ENCODE measurements at places on chromosomes 6 and 20.

DNA sequence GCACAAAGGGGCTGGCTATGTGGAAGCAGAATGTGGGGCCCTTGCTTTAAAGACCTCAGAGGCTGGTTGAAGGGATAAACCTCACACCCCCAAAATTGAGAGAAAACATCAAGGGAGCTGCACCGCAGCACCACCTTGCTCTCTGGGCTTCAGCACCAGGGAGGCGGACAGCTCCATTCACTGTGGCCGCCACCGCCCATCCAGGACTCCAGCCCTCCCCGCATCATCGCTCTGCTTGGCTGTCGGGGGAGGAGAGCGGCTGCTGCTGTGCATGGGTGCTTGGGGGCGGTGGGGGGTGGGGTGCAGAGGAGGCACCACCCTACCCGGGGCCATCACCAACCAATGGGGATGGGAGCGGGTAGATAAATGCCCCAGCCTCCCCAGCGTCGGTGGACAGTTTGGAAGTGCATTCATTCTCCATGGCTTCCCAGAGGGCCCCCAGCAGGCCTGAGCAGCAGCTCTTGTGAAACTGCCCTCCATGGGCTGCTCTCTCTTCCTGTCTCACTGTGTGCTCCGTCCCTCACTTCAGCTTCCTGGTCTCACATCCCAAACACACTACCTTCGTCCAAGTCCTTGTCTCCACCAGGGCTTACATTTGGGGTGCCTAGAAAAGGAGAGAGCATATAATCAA lies 75.7 kb upstream of the BHLHE23 start:
- DNase-seq: peak; percentile 18

GRCh38 chr6:131377112-131377705 lies 195.8 kb upstream of the ARG1 start:
- no peak for DNase-seq

- no peak for DNase-seq
Measured at GRCh38 chr6:92433911-92434310, 985.4 kb downstream of the EPHA7 start.

DNA sequence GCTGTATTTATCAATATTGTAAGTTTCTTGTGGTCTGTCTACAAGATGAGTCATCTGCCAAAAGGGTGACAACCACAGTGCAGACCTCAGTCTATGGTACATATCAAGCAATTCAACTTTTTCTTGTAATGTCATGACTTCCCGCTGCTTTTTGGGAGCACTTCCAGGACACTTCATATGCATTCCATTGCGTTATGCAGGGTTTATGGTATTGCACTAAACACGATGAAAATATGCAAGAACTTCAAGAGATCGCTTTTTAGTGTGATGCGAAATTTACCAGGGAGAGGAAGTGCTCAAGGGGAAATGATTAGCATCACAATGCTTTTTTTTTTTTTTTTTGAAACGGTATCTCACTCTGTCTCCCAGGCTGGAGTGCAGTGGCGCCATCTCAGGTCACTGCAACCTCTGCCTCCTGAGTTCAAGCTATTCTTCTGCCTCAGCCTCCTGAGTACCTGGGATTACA lies 166.5 kb downstream of the TFAP2A start:
- no peak for DNase-seq

DNA sequence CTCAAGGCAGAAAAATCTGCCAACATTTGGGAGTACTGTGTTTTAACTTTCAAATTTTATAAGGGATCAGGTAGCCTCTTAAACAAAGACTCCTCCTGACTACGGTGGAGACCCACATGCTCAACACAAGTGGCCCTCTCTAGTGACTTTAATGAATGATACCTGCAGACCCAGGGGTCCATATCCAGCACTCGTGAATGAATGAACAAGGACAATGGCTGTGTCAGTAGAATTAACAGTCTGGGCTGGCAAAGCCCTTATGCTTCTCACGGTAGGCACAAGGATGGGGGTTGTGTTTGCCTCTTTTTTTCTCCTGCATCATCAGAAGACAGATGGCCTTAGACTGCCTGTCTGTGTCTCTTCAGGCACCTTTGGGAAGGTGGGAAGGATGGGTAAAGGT lies 112.6 kb upstream of the TRAF3IP2 start:
- no peak for DNase-seq

- no peak for DNase-seq
Measured at GRCh38 chr6:126550323-126550722, 210.4 kb downstream of the CENPW start.

DNA sequence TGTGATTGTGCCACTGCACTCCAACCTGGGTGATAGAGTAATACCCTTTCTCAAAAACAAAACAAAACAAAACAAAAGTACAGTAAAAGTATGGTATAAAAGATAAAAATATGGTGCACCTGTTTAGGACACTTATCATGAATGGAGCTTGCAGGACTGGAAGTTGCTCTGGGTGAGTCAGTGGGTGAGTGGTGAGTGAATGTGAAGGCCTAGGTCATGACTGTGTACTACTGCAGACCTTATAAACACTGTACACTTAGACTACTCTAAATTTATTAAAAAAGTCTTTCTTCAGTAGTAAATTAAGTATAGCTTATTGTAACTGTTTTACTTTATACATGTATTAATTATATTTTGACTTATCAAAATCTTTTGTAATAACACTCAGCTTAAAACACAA lies 46.0 kb downstream of the ZFP64 start:
- no peak for DNase-seq

- no peak for DNase-seq
Measured at GRCh38 chr20:5748246-5748645, 2.0 kb upstream of the SHLD1 start.

DNA sequence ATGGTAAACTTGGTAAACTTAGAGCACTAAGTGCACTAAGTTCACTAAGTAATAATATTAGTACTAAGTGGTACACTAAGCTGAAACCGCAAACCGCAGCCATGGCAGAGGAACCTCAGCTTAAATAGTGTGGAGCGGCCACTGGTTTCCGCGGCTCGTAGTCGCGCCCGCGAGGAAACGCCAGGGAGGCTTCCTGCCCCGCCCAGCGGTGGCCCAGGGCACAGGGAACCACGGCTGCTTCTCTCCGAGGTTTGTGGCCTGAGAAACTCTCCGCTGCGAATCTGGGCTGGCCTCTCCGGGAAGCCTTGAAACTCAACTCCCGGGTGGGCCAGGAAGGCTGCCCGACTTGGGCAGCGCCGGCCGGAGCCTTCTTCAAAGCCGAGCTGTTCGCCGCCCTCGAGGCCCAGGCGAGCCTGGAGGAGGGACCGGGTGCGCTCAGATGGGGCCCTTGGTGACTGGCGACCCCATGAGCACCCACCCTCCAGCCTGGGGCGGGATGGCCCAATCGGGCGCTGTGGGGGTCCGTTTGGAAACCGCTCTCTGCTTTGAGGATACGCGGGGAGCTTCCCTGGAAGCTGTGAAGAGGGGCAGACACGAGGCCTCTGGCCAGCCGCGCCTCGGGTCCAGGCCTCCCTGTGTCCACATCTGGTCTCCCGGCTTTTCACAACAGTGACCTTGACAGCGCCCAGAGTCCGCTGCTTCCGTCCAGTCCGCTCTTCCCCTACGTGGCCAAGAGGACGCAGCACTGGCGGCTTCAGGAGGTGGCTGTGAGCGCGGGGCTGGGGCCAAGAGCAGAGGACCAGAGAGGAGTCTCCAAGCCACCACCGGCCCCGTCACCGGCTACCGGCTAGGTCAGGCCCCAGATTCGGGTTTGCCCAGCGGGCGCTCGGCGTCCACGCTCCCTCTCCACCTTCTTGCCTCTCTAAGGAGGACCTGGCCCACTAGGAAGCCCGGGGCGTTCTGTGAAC lies 25.4 kb upstream of the HLA-E start:
- peak; percentile 64 for DNase-seq

- DNase-seq: no peak
Measured at GRCh38 chr6:156587071-156587470, 190.1 kb upstream of the ARID1B start.

- DNase-seq: no peak
Measured at GRCh38 chr6:150711584-150712504, 112.2 kb downstream of the PLEKHG1 start.

DNA sequence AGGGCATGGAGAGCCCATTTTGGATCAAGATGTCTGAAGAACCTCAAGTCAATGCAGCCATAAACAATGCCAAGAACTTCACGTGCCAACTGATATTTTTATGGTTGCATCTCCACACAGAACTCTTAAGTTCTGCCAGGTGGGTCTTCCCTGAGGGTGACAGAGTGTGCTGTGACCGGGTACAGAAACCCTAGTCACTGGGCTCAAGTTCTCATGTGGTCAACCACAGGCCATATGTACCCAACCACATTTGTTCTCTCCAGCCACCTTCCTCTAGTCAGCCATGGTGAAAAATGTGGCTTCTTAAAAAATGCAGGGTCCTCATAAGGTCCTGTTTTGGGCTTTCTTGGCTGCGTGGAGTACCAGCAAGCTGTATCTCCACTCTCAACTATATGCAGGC lies 48.9 kb downstream of the CLIC5 start:
- no peak for DNase-seq

- DNase-seq: no peak
Measured at GRCh38 chr6:1581120-1581991, 28.4 kb upstream of the FOXC1 start.

DNA sequence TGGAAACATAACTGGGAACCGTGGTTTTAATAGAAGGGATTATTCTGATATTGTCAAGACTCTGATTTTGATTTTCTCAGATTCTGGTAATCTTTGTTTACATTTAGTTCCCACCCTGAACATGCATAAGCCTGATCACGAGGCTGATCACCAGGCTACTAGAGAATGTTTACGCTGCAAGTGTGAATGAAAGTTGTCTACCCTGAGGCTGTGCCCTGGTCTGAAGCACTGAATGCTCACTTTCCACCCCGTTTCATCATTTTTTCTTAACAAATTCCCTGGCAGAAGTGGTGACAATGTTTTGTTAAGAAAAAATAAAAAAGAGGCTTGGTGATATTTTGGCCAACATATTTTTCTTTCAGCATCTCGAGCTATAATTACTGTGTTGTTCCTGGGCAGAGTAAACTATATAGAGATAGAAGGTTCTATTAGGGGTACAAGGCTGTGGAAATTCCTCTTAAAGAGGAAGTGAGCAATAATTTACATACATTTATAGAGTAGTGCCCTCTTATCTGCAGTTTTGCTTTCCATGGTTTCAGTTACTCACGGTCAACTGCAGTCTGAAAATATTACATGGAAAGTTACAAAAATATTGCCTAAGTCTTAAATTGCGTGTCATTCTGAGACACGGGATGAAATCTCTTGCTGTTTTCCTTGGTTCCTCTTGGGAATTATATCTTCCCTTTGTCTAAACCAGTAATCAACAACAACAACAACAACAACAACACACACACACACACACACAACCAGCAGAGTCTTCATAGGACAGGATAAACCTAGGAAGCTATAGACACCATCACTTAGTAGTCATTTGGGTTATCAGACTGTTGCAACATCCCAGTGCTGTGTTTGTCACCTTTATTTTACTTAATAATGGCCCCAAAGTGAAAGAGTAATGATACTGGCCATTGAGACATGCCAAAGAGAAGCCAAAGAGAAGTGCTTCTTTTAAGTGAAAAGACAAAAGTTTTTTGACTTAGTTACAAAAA lies 566.6 kb upstream of the CITED2 start:
- DNase-seq: no peak

- no peak for DNase-seq
Measured at GRCh38 chr6:22296067-22296466, 769 bp downstream of the PRL start.

DNA sequence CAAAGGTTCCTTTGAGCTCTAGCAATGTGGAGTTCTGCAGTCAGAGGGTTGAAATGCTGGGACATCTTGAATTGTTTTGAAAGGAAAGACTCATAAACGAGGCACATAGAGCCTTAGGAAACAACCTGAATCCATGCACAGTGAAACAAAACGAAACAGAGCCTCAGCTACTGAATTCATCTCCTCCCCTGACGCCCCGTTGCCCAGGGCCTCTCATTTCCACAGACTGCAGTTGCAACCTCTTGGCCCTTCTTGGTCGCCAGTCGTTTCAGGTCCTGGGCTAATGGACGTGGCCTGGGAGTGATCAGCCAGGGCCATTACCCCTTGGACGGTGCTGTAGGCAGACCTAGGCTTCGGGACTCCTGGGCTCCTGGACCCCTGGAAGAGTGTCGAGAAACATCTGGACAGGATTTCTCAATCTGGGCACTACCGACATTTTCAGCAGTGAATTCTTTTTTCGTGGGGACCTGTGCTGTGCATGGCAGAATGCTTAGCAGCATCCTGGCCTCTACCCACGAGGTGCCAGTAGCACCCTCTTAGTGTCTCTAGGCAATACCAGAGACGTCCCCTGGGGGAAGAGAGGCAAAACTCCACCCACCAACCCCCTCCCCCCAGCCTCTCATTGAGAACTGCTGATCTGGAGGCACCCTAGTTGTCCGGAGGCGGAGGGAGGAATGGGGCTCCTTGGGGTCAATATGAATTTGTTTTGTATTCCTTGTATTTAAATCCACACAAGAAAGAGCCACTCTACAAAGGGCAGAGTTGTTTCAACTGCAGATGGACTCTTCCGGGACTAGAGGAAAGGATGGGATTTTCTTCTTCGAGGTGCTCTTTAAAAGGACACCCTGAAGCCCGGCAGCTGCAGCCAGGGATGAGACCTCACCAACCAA lies 50.2 kb downstream of the TMEM242 start:
- peak; percentile 12 for DNase-seq

GRCh38 chr6:22445946-22446345 lies 123.4 kb upstream of the HDGFL1 start:
- no peak for DNase-seq

DNA sequence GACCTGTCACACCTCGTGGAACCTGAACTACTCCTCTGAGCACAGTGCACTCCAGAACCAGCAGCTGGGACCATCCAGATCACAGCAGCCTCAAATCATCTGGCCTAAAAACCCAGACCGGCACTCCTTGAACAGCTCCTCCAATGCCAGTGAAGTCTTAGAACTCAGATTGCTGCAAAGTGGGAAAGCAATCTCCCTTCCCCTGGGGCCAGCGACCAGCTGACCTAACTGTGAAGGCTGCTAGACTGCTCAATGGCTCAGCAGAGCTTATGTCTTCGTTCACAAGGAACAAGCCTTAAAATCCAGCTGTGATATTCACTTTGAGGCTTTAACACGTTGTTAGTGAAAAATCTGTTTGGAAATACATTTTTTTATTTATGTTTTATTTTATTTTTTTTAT lies 243.2 kb downstream of the ANKRD60 start:
- no peak for DNase-seq

DNA sequence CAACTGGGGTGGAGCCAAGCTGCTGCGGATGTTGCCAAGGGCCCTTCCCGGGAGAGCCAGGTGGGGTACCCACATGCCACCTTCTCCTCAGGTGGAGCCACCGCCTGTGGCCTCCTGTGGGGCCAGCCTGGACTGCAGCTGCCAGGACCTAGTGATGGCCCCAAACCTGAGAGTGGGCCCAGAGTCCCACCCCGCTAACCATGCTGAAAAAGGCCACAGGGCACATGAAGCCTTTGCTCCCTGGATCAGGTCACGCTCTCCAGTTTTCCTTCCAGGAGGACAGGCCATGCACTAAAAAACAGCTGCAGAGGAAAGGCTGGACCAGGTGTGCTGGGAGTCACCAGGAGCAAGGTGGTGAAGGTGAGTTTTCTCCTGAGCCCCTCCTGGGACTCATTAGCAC lies 73.9 kb upstream of the SLC22A16 start:
- no peak for DNase-seq

DNA sequence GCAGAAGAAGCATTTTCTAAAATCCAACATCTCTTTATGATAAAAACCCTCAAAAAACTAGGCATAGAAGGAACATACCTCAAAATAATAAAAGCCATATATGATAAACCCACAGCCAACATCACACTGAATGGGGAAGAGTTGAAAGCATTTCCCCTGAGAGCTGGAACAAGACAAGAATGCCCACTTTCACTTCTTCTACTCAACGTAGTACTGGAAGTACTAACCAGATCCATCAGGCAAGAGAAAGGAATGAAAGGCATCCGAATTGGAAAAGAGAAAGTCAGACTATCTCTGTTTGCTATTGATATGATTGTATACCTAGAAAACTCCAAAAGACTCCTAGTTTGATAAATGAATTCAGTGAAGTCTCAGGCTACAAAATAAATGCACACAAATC lies 7.9 kb upstream of the CDK19 start:
- no peak for DNase-seq

Measured in T-helper 9 cell (primary cell).